ENCODE measurements at places on chromosomes 1 and 21.

- no peak for DNase-seq
These were observed 147.5 kb downstream of the TSEN15 start for GRCh38 chr1:184199036-184199435.

GRCh38 chr1:164624400-164624799 is 65.4 kb downstream of the PBX1 start:
- DNase-seq: no peak

DNA sequence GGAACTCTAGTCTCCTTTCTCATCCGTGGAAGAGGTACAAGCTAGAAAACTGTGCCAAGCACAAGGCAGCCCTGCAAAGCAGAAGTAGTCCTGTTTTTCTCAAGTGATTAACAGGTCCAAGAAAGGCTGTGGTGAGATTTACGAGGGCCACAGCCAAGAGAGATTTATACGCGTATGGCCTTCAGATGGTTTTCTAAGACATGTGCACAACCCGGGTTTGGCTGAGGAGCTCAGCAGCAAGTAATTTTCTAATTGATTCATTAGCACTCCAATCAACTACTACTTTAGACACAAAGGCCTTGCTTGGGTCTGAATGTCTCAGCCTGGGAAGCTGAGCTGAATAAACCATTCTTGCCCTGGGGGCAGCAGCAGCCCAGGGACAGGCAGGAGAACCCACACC is 55.8 kb downstream of the SSBP3 start:
- DNase-seq: no peak

GRCh38 chr1:44775930-44776729 is 790 bp downstream of the RPS8 start:
- DNase-seq: peak; percentile 29

- no peak for DNase-seq
These were observed 63.7 kb downstream of the SLC30A7 start for GRCh38 chr1:100959502-100960060.

- DNase-seq: no peak
These were observed 30.0 kb downstream of the PPP2R5A start for GRCh38 chr1:212315184-212315583.

GRCh38 chr1:32886828-32887414 is 630 bp downstream of the HPCA start:
- DNase-seq: no peak

- DNase-seq: no peak
These were observed 9.2 kb downstream of the PRKCZ start for GRCh38 chr1:2059290-2059953.

GRCh38 chr1:79667848-79668696 is 661.5 kb upstream of the ADGRL4 start:
- no peak for DNase-seq

DNA sequence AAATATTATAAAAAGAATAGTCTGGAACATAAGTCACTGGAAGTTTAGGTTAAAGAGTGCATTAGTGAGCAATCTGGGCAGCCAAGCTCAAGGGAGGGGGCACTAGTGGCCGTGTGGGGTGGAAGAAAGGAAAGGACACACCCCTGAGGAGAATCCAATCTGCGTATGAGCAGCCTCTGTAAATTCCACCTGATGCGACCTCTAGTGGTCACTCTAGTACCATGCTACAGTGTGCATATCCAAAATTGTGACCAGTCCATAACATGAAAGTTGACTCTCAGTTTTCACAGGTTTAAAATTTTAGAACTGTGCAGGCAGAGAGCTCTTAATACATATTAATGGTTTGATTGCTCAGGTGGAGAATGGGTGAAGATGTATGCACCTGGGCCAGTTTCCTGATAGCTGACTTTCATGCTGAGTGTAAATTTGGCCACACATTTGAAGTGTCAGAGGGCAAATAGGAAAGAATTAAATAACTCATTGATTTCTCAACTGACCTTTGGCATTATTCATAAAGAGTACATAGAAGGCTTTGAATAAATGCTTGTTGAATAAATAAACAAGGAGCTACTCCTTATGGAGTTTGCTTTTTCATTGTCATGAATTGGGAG is 105.9 kb upstream of the C21orf91 start:
- peak; percentile 84 for DNase-seq

DNA sequence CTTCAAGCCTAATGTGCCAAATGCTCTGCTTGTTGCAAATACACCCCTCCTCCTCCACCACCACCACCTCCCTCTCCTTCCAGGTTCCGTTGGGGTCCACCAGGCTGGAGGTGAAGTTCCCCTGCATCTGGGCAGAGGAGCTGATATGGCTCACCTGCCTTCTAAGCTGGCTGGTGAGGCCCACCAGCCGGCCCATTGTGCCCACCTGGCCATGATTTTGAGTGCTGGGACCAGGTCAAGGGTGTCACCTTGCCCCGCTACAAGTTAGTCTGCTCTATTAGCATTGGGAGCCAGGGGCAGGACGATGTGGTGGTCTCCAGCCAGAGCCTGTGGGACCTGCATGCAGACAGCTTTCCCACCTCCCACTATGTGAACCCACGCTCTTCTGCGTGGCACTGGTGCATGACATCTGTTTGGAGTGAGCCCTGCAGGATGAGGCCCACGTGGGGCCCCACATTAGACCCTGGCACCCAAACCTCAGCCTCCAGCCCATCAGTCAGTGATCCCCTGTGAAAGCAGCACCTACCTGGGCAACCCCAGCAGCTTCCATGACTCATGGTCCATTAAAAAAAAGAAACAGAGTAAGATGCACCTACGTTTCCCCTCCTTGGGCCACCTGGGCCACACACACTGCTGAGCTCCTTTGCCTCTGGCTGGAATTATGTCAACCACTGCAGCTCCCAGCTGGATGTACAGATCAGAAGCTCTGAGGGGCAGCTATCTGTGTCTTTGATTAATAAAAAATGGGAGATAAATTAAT is 15.6 kb upstream of the CDCP2 start:
- peak; percentile 23 for DNase-seq

DNA sequence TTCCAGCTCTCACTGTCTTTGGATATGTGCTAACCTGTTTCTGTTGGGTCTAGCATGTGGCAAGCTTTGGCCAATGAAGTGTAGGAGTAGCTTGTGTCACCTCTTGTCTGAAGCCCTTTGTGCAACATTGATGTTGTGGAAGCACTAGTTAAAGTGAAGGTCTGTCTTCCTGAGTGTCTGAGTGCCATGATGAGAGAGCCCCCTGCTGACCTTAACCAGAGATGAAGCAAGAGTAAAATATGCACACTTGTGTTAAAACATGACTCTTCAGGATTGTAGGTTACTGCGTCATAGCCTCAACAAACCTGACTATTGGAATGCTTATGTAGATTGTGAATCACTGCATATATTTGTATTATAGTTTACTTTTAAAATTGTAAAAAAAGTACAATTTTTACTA is 103.7 kb downstream of the NCAM2 start:
- peak; percentile 68 for DNase-seq

GRCh38 chr1:47708019-47708535 is 270.2 kb downstream of the FOXD2 start:
- DNase-seq: no peak

DNA sequence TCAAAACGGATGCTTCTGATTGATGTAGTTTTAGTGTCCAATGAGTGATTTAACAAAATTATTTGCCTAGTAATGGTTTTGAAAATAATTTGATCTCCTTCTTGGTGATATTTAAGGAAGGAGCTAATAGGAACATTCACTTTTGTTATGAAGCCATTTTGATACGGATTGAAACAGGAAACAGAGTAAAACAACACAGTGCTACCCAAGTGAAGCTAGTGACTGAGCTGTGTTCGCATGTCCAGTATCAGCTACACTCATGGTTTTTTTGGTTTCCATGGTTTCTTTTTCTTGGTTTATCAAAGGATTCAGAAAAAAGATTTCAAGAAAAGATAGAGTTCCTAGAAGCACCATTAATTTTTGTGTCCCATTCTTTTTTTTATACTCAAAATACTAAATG is 40.1 kb upstream of the PLEKHO1 start:
- DNase-seq: no peak
